ENCODE measurements at places on chromosomes 4 and X.

- DNase-seq, result no peak
Observed at GRCh38 chr4:17373666-17374065, 138.2 kb downstream of the QDPR start.

- peak; percentile 50 for DNase-seq
Observed at GRCh38 chr4:37389967-37390580, 145.5 kb downstream of the NWD2 start.

- peak; percentile 56 for DNase-seq
Observed at GRCh38 chr4:185394568-185395237, 1.0 kb downstream of the LRP2BP start.

GRCh38 chrX:130688360-130688759 lies 214.6 kb downstream of the ENOX2 start:
- no peak for DNase-seq

- DNase-seq, result no peak
Observed at GRCh38 chr4:44996276-44996845, 270.0 kb upstream of the GNPDA2 start.

GRCh38 chrX:3449287-3449686 lies 102.8 kb upstream of the MXRA5 start:
- peak; percentile 57 for DNase-seq

GRCh38 chr4:151297170-151297569 lies 20.2 kb downstream of the PRSS48 start:
- DNase-seq, result no peak

DNA sequence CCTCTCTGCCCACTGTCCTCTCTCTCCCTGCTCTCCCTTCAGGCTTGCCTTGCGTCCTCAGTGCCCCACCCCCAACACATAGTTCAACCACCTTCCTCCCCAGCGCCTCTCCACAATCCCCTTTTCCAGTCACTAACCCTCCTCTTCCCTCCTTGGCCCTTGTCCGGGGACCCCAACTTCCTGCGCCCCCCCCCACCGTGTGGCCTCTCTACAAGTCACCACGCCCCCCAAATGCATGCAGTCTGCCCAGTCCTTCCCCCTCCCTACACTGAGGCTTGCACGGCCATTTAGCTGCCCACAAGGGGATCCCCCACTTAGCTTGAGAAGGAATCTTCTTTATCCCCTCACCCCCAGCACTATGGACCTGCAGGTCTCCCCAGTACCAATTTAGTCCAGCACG lies 569 bp downstream of the CXCR3 start:
- no peak for DNase-seq

DNA sequence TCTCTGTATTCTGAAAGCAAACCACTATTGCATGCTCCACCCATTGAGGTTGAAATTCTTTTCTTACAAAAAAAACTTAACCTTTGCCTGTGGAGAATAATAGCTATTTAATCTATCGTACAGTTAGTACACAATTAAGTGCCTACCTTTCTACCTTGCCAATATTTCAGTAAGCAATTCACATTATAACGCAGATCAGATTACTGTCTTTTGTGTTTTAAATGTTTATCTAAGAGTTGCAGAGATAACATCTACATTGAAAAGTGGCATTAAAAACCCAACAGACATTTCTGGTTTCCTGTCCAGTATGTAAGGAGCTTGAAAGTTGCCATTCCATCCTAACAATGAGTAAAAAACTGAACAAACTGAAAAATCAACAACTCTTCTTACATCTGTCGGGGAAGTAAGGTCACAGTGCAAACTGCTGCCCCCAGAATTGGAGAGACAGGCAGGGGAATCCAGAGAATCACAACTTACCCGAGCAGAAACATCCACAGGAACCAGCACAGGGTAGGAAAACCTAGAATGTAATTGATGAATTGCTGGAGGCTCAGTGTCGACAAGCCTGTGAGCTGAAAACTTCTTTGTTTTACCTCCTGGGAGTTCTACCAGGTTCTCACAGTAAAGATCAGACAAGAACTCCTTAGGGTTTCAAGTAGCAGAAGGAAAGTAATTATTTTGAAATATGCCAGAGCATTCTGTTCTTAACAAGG lies 27.3 kb upstream of the ACSL4 start:
- peak; percentile 15 for DNase-seq

GRCh38 chr4:182655340-182655739 lies 261.8 kb downstream of the DCTD start:
- no peak for DNase-seq

DNA sequence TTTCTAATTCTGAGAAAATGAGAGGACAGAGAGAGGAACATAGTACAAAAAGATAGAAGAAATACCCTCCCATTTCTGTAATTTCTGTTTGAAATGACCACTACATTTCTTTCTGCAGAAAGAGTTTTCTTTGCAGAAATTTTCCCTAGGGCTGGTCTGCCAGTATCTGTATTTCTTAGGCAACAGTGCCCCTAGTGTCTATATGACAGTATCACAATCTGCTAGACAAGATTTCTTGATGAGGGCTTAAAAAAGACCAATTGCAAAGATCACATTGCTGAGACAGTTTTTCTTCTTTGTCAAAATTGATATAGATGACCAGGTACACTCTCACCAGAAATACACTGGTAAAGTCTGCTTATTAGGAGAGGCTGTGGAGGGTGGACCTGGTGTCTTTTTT lies 81.0 kb upstream of the ZDHHC15 start:
- peak; percentile 36 for DNase-seq

- DNase-seq, result no peak
Observed at GRCh38 chr4:32658019-32658418, 1937.8 kb downstream of the PCDH7 start.

- DNase-seq, result no peak
Observed at GRCh38 chrX:134653835-134654234, 4.4 kb downstream of the PLAC1 start.

- no peak for DNase-seq
Observed at GRCh38 chrX:68834371-68835103, 5.7 kb downstream of the EFNB1 start.

DNA sequence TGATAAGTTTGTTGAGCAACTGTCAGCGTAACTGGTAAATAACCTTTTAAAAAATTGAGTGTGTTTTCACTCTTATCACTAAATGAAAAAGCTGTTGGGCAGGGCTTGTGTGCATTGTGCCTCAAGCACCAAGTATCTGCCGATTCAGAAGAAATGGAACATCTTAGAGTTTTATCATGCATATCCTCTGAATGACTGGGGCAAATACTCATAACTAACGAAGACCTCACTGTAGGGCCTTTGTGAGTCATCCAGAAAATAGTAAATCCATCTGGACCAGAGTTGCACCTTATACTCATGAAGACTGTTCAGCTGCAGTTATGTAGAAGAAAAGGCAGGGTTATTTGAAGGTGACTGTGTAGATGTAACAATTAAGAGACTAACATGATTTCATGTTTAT lies 222.1 kb downstream of the CAMK2D start:
- peak; percentile 75 for DNase-seq

GRCh38 chrX:100864657-100865391 lies 9.3 kb downstream of the NOX1 start:
- peak; percentile 64 for DNase-seq

- DNase-seq, result no peak
Observed at GRCh38 chrX:63817696-63818095, 32.7 kb upstream of the ARHGEF9 start.

DNA sequence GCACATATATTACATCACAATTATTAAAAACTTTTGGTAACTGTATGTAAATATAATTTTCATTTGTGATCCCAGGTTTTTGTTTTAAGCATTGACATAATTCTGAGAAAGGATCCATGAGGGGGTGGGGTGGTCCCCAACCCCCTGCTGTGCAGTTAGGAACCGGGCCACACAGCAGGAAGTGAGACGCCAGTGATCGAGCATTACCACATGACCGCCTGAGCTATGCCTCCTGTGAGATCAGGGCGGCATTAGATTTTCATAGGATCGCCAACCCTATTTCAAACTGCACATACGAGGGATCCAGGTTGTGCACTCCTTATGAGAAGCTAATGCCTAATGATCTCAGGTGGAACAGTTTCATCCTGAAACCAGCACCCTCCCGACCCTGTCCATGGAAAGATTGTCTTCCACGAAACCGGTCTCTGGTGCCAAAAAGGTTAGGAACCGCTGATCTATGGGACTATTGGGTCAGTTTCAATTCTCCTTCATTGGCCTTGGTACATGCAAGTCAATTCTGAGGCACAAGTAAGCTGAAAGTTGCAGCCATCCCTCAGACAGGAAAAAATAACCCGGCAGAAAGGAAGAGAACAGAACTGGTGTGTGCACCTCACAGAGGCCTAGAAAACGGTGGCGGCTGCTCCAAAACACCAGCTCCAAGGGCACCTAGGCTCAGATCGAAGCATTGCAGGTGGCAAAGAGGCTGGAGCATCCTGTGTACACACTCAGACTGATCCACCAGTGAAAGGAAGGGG lies 7.0 kb upstream of the TMSB4X start:
- DNase-seq, result no peak

GRCh38 chrX:129568349-129568748 lies 28.3 kb downstream of the OCRL start:
- no peak for DNase-seq

GRCh38 chr4:13601048-13601447 lies 26.5 kb downstream of the BOD1L1 start:
- DNase-seq, result no peak

GRCh38 chrX:137823257-137823656 lies 257.3 kb downstream of the ZIC3 start:
- no peak for DNase-seq

DNA sequence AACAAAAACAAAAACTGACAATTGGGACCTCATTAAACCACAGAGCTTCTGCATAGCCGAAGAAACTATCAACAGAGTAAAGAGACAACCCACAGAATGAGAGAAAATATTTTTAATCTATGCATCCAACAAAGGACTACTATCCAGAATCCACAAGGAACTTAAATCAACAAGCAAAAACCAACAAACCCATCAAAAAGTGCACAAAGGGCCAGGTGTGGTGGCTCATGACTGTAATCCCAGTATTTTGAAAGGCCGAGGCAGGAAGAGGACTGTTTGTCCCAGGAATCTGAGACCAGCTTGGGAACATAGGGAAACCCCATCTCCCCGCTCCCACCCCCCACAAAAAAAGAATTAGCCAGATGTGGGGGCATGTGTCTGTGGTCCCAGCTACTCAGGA lies 10.7 kb downstream of the C4orf51 start:
- DNase-seq, result no peak

DNA sequence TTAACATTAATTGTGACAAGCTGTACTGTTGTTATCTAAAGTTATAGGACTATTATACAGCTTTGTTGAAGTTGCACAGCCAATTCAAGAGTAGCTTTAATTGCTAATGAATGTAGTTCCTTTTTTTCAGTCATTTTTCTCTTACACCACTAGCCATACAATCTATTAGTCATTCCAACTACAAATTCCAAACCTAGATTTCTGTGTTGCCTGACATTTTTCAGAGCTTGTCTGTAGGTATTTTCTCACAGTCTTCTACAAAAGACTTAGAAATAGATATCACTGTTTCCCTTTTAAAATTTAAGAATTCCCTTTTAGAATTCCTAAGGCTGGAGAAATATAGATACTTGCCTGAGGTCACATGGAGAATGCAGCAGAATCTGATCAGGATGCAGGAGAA lies 307.0 kb upstream of the HS3ST1 start:
- DNase-seq, result no peak

GRCh38 chr4:184655889-184656869 lies 6.6 kb downstream of the PRIMPOL start:
- DNase-seq, result peak; percentile 33

DNA sequence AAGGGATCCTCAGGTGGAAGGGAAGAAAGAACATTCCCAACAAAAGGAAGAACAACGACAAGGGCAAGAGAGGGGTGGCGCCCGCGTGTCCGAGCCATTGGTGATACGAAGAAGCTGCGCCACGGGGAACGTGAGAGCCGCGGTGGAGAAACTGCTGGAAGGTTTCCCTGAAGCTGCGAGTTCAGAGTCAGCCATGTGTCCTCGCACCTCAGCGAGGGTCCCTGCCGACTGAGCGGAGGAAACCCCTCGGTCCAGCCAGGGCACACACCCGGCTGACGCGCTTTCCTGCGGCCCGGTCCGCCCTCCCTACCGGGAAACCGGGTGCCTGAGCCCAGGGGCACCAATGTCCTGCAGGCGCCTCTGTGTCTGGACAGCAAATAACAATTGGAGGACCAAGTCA lies 18.0 kb downstream of the IRF2 start:
- DNase-seq, result no peak

- peak; percentile 23 for DNase-seq
Observed at GRCh38 chr4:144594471-144594986, 51.4 kb upstream of the HHIP start.

DNA sequence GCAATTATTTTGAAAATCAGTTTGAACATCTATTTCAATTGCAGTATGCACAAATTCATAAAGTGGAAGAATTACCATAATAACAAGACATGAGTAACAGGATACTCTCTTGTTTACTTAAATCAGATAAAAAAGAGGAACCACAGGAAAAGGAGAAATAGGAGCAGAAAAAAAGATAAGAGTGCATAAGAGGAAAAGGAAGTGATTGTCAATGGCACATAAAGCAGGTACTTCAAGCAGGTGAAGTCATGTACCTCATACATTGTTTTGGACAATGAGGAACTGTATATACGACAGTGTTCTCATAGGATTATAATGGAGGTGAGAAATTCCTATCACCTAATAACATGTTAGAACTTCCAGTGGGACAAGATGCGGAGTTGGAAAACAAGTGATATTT lies 334.5 kb upstream of the PCDH7 start:
- DNase-seq, result no peak

DNA sequence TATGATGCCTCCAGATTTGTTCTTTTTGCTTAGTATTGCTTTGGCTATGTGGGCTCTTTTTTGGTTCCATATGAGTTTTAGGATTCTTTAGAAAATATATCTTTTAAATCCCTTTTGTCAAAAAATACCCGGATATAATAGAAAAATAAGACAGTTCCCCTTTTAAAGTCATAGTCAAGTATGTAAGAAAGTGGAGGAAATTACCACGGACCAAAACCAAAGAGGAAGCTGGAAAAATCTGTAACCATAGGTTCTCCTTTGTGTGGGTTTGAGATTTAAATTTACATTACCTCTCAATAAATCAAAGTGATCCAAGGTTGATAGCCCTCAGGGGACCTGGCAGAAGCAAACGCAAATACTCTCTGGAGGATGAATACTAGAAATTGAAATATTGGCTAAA lies 58.3 kb upstream of the PACRGL start:
- DNase-seq, result no peak

GRCh38 chrX:133090236-133090809 lies 6.6 kb downstream of the USP26 start:
- no peak for DNase-seq

DNA sequence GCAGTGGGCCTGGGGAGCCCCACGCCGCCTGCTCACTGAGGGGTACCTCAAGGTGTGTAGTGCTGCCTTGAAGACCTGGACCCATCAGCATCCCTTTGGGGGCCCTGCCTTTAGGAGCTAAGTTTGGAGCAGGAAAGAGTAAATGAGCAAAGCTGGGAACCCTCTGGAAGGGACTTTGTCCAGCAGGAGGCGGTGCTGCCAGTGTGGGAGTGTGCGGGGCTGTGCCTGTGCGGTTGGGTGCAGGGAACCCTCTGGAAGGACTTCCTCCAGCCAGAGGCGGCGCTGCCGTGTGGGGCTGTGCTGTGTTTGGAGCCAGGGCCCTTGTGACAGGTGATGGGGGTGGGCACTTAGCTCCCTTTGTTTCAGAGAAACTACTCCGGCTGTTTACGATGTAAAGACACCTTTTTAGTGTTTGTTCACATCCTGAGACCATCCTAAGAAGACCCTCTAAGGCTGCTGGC lies 25.8 kb downstream of the RGS12 start:
- DNase-seq, result no peak

Measured in fibroblast of mammary gland (primary cell).